Lung (tissue), 17 donors: ENCODE measurements at places on chromosomes 7 and 10. TPM values are rescaled to one million over a fixed set of nuclear protein-coding genes. Genes with fewer than 3 reads are reported as not detected.

The MACROH2A2 gene
- polyA plus RNA-seq = 5.7 TPM

The SORCS1 gene
- polyA plus RNA-seq = 0.05 TPM

- DNase-seq = no peak
These were observed 222.6 kb downstream of the EBF3 start for GRCh38 chr10:129741280-129741977.

DNA sequence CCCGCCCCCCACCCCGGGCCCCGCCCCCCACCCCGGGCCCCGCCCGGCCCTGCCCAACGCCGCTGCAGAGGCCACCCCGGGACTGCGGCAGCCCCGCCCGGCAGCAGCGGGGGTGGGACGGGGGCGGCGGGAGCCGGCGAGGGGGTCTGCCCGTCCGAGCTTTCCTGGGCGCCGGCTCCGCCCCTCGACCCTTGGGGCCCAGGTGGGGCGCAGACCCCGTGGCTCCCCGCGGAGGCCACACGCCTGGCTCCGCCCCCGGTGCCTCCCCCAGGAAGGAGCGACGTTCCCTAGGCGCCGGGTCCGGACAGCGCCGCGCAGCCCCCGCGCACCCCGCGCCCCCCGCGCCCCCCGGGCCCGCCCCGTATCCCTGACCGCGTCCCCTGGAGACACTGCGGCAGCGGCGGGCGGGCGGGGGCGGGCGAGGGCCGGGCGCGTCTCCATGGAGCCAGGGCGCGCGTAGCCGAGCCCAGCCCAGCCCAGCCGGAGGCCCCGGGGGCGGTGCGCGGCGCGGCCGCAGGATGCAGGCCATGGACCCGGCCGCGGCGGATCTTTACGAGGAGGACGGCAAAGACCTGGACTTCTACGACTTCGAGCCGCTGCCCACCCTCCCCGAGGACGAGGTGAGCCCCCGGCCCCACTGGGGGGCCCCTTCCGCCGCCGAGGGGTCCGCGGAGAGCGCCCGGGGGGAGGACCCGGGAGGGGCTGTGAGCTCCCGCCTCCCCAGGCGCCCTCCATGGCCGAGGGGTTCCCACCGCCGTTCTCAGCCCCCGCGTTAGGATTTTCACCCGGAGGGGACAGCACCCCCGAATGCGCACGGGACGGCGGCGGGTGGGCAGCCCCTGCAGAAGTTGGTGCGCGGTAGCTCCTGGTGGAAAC lies at the start of gene KNDC1:
TSS of gene KNDC1 (plus strand) at position 270 of the 876 bp plus-strand sequence. CDS start at position 519, 249 bp downstream.
- DNase-seq = peak; percentile 50

GRCh38 chr7:1031716-1032455 lies 12.5 kb upstream of the GPR146 start:
- no peak for DNase-seq

DNA sequence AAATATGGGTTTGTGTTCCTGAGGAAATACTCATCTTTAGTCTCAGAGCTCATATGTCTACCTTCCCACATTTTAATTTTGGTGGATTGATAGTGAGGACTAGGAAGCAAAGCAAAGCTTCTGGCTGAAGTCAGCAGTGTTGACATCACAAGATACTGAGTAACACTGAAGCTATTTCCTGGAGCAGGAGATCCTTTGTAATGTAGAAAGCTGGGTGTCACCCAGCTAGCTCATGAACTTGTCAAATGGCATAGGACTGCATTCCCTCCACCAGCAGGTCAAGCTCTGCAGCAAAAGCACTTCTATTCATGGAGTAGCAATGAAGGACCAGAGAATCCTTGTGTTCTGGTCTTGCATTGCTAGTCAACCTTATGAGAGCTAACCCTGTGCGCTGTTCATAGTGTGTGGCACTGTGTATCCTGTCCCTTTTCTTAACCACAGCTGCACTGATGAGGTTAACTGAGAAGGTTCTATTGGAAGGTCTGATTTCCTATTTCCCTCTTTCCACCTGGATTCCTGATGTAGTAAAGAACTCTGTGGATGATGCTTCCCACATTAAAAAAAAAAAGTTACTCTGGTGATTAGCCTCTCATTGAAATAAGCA lies 94.8 kb upstream of the ZNF804B start:
- DNase-seq = no peak

GRCh38 chr10:105347487-105347886 lies 706.4 kb downstream of the SORCS3 start:
- DNase-seq = no peak

- peak; percentile 73 for DNase-seq
These were observed 117.4 kb downstream of the CABCOCO1 start for GRCh38 chr10:61779950-61780659.

DNA sequence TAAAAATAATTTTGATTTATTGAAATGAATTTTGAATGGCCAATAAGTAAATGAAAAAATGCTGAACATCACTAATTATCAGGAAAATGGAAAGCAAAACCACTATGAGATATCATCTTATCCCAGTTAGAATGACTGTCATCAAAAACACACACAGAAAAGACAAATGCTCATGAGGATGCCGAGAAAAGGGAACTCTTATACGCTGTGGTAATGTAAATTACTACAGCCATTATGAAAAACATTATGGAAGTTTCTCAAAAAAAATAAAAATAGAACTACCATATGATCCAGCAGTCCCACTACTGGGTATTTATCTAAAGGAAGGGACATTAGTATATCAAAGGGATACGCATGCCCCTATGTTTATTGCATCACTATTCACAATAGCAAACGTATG lies 15.8 kb downstream of the SCIN start:
- no peak for DNase-seq
